Stimulated activated CD8-positive, alpha-beta memory T cell treated with anti-CD3 and anti-CD28 coated beads, Interleukin-4, amount 100 ng/mL, for 48 hours (primary cell): ENCODE measurements at places on chromosomes 1 and 21.
A peak's percentile ranks its signal among the peaks of the same experiment; 100 is the strongest.

- no peak for DNase-seq
Measured at GRCh38 chr1:41789661-41790330, 128.9 kb downstream of the HIVEP3 start.

DNA sequence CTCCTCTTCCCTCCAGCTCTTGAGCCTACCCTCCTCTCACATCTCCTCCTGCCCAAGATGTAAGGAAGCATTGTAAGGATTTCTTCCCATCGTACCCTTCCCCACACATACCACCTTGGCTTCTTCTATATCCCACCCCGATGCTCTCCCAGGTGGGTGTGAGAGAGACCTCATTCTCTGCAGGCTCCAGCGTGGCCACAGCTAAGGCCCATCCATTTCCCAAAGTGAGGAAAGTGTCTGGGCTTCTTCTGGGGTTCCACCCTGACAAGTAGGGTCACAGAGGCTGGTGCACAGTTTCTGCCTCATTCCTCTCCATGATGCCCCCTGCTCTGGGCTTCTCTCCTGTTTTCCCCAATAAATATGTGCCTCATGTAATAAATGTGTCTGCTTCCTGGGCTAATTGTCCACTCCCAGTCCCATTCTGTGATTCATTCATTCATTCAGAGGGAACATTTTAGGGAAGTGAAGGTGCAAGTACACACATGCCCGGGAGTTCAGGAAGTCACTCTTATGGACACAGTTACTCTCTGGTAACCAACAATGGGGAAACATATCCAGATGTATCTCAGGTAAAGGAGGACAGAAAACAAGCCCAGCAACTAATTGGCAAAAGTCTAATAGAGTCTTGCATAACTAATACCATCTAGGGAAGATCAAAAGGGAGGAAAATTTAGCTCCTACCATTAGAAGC is 1.9 kb downstream of the SPRR4 start:
- DNase-seq, result no peak

DNA sequence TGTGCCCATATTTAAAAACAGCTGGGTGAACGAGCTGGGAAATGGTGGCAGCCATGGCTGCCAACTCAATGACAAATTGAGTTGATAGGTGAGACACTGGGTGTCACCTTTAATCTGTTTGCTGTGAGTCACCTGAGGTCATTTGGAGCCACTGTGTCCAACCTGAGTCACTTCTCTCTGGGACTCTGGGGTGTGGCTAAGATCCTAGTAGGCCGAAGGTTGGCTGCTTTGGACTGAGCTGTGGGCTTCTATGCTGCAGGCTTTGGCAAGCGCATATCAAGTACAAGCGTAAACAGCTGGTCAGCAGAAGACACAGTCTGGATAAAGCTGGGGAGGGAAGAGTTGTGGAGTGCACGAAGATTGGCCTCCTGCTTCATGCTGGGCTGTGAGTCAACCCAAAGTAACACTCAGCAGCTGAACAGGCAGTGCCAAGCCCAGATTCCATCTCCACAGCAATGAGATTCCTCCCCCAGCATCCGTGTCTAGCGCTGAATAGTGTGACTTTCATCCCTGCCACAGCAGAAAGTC is 24.0 kb downstream of the TEX35 start:
- no peak for DNase-seq

- DNase-seq, result peak; percentile 86
Measured at GRCh38 chr1:6475381-6476133, 9.6 kb upstream of the TNFRSF25 start.

- DNase-seq, result no peak
Measured at GRCh38 chr1:245001252-245001651, 136.9 kb upstream of the HNRNPU start.

DNA sequence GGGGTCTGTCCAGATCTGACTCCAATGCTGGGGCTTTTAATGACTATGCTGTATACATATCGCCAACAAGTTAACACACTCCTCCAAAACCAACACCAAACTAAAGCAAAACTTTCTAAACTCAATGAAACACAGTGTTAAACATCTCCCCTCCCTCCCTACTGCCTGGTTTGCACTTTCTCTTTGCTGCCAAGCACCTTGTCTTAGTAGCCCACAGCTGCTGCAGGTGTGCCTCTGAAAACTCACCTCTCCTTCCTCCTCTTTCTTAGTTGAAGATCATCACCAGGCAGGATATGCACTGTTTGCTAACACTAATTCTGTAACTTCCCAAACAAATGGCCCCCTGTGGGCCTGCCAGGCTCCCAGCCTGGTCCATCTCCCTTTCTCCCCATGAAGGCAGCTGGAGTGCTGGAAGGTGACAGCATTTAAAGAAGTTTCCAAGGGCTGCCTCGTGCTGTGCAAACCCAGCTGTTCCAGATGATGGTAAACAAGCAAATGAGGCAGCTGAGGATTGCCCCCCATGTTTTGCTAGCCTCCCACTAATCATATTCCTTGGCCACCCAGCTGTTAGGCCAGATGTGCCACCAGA is 213.7 kb downstream of the ASTN1 start:
- DNase-seq, result no peak

GRCh38 chr1:165842671-165843129 is 15.3 kb downstream of the UCK2 start:
- DNase-seq, result no peak

DNA sequence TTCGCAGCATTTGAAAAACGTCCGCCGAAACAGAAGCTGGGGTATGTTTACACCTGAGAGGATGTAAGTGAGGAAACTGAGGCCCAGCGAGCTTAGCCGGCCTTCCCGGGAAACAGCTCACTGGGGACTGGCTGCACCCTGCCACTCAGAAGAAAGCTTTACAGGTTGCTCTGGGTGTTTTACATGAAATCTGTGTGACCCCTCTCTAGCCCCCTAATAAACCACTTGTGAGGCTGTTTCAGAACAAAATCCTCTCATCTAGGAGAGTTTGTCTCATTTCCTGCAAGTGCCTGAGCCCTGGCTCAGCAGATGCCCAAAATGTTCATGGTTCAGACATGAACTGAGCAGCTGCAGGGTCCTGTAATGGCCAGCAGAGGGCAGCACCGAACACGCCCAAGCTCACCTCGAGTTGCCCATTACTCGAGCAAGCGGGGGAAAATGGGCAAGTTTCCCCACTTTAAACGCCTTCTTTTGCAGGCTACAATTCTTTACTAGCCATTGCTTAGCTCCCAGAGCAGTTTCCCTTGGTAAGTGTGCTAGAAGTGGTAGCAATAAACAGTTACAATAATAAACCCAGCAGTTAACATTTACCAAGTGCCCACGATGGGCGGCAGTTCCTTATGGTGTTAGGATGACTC is 76.4 kb downstream of the FHAD1 start:
- peak; percentile 82 for DNase-seq

GRCh38 chr1:64675718-64676345 is 69.0 kb upstream of the RAVER2 start:
- no peak for DNase-seq

- no peak for DNase-seq
Measured at GRCh38 chr1:26352338-26352679, 1.6 kb downstream of the CRYBG2 start.

DNA sequence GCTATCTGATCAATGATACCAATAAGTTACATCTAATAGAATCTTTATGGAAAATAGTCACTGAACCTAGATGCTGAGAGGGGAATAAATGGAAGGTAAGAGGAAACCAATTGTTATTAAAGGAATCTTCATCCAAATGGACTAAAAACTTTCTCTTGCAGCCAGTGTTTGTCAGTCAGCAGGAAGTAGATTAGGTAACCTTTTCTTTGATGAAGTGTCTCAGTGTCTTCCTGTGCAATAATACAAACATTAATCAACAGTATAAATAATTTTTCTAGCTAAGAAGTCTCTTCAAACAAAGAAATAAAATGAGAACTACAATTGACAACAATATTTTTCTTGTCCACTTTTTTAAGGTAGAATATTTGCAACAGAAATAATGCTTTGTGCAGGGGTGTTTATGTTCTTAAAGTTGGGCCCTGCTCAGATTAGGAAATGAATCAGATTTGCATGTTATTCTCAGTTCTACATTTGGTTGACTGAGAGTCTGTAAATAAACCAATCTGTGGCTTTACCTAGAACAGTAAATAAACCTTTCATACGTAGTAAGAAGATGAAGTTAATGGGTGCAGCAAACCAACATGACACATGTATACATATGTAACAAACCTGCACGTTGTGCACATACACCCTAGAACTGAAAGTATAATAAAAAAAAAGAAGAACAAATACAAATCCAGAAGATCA is 391.4 kb downstream of the MRPL39 start:
- DNase-seq, result no peak

- DNase-seq, result no peak
Measured at GRCh38 chr1:116417678-116418077, 44.6 kb downstream of the ATP1A1 start.

- peak; percentile 51 for DNase-seq
Measured at GRCh38 chr1:30379684-30380624, 343.4 kb downstream of the MATN1 start.

GRCh38 chr1:167720965-167721616 is 691 bp upstream of the MPZL1 start:
- no peak for DNase-seq

DNA sequence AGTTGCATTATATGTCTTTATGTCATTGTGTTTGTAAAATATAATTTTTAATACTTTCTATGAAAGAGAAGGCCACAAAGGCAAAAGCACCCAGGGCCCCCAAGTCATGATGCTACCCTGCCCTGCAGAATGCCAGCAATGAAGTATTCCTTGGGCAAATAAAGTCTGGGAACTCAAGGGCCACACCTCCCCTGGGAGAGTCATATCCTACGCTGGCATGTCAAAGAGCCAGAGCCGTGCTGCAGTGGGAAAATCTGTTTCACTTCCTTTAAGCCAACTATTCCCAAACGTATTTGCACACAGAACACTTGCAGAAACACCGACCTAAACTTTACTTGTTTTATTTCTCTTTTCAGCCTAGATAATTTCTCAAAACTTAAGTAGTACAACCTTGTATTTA is 98.4 kb upstream of the KAZN start:
- no peak for DNase-seq

GRCh38 chr21:35923971-35924370 is 136.4 kb downstream of the SETD4 start:
- no peak for DNase-seq

DNA sequence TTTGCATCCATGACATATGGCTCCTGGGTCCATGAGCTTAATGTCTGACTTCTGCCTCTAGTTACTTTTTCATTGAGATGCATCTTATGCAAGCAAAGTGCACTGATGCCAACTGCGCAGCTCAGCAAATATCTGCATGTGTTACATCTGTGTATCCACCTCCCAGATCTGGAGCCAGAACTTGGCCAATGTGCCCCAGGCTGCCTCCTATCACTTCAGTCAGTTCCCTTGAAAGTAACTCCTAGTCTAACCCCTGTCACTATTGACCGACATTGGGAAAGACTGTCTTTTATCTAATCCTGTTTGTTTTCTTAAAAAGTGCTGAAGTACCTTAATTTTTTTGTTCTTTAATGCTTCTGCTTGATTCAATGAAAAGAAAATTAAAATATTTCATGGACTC is 19.3 kb upstream of the UBL4B start:
- no peak for DNase-seq

- DNase-seq, result no peak
Measured at GRCh38 chr1:17434601-17435000, 4.9 kb downstream of the RCC2 start.

DNA sequence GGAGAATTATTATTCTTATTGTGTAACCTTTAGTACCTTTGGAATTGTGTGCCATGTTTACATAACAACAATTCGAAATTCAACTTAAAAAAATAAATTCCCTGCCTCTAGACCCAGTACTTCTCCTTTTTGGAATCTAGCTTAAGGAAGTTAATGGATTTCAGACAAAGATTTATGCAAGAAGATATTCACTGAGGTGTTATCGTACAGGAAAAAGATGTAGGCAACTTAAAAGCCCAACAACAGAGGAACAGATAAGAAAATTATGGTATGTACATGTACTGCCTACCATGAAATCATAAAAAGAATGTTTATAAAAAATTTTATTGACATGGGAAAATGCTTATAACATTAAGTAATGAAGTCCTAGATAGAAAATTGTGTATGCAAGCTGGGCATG is 18.2 kb upstream of the STMN1 start:
- DNase-seq, result no peak

GRCh38 chr21:34279883-34280282 is 83.9 kb upstream of the KCNE2 start:
- no peak for DNase-seq

DNA sequence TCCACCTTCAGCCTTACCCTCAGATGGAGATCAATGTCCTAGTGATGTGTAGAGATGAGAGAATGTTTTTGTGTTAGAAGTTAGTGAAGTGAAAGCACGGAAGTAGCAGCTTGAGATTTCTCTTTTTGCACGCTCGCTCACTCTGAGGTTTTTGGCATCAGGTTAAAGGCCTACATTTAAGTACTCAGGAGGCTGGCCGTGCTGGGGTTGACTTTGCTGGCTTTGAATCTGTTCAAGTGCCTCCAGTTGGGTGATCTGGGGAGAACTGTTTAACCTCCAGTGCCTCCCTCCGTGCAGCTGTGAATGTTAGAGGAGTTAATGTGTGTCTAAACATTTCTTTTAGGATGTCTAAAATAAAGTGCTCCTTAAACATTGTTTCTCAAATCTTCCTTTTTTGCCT is 13.9 kb downstream of the PHGDH start:
- DNase-seq, result no peak

GRCh38 chr21:42238185-42238934 is 19.4 kb downstream of the ABCG1 start:
- DNase-seq, result peak; percentile 51

DNA sequence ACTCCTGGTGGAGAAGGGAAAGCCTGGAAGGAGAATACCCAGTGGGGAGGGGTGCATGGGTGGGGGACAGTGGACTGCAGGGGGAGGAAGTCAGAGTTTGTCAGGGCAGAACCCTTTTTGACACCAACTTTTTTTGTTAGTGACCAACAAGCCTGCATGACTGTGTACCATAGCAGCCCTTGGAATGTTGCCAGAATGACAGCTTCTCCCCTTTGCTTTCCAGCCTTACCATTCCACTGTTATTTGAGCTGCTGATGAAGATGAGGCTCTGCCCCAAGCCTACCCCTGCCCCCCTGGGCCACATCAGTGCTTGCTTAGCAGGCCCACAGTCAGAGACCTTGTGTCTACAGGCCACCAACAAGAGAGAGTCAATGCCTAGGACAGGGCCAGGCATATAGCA is 341.2 kb downstream of the HHAT start:
- no peak for DNase-seq

- no peak for DNase-seq
Measured at GRCh38 chr1:22383526-22384294, 67.9 kb upstream of the ZBTB40 start.

DNA sequence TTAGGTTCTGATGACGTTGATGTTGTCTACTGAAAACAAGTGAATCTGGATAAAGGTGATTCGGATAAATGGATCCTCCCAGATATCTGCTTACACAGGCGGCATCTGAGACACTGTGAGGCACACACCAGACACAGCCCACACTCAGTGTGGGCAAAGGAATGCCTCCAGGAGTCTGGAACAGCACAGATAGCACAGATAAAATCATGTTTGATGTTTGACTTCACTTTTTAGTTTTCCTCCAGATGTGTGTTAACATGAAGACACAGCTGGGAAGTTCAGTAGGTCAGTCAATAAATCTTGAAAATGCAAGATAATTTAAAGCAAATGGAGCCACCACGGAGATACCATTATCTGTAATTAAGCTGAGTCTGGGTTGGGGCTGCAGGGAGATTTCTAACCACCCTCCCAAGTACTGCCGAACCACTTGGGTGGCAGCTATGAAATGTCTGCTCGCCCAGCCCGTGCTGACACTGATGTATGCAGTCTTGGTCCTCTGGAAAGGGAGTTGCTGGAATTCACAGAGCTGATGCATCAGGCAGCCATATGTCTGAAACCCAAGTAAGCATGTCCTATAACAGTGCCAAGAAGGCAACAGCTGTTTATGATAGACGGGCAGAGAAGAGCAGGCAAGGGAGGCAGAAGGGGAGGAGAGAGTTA is 11.7 kb downstream of the CAPN9 start:
- DNase-seq, result no peak
